DMS79 treated with DMSO at 0.1 percent for 48 hours (cell line): ENCODE measurements at places on chromosomes 12 and 14.

- no peak for DNase-seq
These were observed 2.8 kb upstream of the SLC48A1 start for GRCh38 chr12:47770086-47770726.

DNA sequence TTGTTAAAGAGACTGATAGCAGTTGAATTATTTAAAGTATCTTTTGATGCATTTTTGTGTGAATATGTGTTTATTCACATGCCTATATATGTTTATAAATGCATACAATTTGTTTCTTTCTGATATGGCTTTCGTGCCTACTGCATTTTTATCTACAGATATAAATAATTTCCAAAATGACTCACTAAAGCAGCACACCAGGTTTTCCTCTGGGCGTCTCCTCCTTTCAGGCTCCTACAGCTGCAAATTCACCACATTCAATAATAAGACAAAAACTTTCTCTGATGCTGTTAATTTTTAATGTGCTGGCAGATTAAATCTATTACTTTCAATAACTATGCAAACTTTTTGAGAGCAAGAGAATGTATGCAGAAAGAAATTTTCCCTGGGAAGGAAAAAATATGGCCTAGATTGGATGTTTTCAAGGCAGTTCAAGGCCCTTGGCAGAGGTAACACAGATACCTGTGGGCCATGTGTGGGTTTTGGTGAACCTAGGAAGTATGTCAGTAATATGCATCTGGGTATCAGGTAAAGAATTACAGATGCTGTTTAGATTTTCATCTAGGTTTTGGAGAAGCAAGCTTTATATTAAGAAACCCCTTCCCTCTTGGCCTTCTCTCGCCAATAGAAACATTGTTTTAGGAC lies 381.8 kb downstream of the EGLN3 start:
- DNase-seq: no peak

- no peak for DNase-seq
These were observed 14.4 kb downstream of the EPS8 start for GRCh38 chr12:15774819-15775218.

DNA sequence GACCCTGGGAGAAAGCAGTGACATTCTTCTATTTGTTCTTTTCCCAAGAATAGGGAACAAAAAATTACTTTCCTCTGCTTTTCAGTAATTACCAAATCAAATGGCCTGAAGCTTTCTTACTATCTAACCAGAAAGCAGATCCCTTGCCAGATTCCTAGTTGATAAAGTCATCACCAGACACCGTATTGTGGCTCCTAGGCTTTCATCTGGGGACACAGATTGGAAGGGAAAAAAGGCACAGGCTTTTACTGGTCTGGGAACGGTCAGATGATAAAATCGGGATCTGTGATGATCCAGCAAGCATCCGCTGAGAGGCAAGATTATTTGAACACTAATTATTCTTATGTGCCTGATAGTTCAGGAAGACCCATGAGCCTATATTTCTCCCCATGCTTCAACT lies 79.1 kb upstream of the BCL2L14 start:
- DNase-seq: no peak

DNA sequence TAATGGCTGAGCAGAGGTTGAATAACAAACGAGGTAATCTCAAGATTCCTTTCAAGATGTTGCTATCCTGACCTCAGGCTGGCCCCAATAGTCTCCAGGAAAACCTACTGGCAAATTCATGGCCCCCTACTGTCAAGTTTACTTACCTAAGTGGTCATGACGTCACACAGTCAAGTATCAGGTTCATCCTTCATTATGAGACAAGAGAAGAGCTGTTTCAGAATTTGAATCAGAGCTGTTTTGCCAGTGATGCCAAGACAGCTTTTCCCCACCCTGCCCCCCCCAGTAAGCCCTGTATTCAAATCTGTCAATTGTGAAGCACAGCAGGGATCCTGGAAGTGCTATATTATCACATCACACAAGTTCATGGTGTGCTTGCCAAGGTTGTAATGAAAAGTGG lies 509.6 kb downstream of the NOVA1 start:
- DNase-seq: no peak

DNA sequence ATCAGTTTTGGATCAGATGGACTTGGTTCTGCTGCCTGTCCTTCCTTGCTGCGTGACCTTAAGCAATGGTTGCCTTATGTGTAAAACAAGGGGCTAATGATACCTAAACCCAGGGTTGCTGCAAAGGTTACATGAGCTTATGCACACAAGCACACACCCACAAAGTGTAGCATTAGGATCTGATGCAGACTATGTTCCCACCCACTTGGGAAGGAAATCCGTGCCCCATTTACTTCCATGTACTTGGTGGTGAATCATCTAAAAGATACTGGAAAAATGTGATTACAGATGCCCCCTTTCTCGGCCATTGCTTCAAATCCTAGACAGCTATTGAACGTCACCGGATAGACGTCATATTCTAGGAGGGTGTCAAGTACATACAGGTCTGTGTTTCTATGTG lies 87.1 kb downstream of the PRKCH start:
- DNase-seq: no peak

DNA sequence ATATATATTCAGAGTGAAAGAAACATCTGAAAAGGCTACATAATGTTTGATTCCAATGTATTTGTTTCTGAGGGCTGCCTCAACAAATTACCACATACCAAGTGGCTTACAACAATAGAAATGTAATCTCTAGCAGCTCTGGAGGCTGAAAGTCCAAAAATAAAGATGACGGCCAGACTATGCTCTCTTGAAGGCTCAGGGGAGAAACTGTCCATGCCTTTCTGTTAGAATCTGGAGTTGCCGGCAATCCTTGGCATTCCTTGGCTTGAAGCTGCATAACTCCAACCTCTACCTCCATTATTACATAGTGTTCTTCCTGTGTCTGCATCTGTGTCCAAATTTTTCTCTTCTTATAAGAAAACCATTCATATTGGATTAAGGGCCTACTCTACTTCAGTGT lies 68.1 kb upstream of the PLEKHG7 start:
- no peak for DNase-seq

GRCh38 chr12:2548081-2548480 lies 246.7 kb upstream of the FKBP4 start:
- DNase-seq: no peak

GRCh38 chr14:97703006-97703760 lies 906.0 kb downstream of the VRK1 start:
- DNase-seq: no peak

DNA sequence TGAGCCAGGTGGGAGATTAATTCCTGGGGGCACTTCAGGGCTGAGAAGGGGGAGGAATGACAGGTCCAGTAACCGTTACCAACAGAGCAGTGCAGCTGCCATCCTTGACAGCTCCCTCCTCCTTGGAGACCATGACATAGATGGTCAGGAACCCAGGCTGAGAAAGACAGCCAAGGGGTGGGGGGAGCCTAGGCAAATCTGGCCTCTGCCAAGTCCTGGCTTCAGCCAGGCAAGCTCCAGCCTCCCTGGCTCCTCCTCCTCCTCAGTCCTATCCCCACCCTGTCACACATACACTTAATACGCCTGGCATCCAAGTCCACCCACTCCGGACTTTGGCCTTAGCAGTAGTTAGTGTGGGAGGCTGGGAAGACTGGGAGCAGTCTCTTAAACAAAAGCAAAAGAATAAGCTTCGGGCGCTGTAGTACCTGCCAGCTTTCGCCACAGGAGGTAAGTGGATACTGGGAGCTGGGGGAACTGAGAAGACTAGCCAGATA lies at the start of gene RDH5:
RDH5 (plus strand) TSS at position 323 of the 494 bp plus-strand sequence. CDS start 792 bp downstream, outside the sequence.
- DNase-seq: no peak
